ENCODE measurements at places on chromosomes 11 and 22.

DNA sequence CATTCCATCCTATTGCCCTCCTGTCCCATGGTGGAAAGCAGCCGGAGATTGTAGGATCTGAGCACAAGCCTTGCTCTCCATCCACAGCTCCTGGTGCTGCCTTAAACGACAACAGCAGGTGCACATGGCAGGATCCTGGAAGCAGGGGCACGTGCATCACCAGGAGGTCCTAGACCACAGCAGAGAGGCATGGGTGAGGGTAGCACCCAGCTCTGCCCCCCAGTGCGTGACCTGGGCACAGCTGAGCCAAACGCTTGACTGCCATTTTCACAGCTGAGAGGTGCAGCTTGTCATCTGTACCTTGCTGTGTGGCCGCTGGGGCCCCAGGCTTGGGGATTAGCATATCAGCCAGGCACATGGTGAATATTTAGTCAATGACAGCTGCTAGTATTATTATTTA lies 92.7 kb downstream of the NTM start:
- no peak for DNase-seq

DNA sequence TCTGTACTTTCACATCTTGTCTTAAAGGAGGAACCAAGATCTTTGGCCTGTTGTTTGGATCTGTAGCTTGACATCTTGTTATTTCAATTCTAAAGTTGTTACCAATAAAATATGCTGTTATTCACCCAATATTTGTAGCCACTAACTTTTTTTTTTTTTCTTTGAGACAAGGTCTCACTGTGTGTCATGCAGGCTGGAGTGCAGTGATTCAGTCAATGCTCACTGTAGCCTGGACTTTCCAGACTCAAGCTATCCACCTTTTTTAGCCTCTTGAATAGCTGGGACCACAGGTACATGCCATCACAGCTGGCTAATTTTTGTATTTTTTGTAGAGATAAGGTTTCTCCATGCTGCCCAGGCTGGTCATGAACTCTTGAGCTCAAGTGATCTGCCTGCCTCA lies 769.4 kb downstream of the DLG2 start:
- no peak for DNase-seq

- no peak for DNase-seq
Measured at GRCh38 chr11:74480688-74481417, 12.7 kb downstream of the LIPT2 start.

DNA sequence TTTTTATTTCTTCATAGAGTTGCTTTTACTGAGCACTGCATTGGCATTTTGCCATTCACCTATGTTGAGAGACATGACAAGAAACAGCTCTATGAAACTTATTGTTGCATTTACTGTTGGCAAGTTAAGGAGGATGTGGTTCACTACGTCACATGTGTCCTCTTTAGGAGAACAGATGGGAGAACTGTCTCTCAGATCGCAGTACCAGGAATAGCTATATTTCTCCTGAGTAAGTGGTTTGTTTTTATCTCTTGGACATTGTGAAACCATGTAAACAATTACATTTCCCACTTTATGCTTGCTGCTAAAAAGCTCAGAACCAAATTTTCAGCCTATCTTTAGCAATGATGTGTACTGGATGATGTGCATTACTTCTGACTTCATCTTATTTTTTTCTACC lies 34.8 kb upstream of the PSMA1 start:
- no peak for DNase-seq

GRCh38 chr22:22787151-22787550 lies 100.5 kb upstream of the IGLL5 start:
- DNase-seq, result no peak

- no peak for DNase-seq
Measured at GRCh38 chr22:43262990-43263644, 76.2 kb upstream of the TTLL12 start.

DNA sequence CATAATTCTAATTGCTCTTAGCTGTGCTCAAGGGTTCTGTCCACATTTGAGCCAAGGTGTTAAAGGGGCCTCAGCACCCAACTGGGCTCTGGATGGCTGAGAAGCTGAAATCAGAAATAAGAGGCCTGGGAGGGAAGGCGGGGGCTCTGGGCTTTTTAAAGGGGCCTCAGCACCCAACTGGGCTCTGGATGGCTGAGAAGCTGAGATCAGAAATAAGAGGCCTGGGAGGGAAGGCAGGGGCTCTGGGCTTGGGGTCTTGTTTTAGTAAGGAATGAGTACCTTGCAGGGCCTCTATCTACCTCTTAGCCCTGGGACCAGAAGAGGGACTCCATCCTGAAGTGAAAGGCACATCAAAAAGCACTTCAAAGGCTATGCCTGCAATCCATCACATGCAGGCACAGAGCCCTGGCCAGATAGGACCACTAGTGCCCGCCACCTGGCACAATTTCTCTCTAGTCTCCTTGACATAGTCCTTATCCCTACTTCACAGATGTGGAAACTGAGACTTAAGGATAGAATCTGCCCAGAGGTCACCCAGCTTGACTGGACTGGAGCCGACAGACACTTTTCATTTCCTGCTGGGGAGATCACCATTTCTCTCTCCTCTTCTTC lies 35.6 kb downstream of the DKK3 start:
- DNase-seq, result no peak

- no peak for DNase-seq
Measured at GRCh38 chr11:61785837-61786402, 6.5 kb downstream of the TMEM258 start.

DNA sequence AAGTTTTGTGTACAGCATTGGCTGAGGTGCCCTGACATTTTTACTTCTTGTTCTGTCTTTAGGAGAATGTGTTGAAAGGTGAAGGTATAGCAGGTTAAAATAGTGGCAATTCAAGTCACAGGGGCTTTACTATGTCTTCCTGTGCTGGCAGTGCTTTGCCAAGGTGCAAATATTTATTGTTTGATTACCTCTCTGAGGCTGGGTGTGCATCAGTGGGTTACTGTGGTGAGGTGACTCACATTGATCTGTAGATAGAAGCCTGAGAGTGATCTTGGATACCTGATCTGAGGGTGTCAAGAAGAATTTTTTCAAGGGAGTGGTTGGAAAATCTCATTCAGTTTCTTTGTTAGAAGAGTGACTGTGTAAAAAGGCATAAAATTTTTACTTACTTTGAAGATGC lies 90.0 kb downstream of the ARHGAP42 start:
- DNase-seq, result no peak

- DNase-seq, result no peak
Measured at GRCh38 chr11:86938900-86939880, 16.0 kb downstream of the FZD4 start.

DNA sequence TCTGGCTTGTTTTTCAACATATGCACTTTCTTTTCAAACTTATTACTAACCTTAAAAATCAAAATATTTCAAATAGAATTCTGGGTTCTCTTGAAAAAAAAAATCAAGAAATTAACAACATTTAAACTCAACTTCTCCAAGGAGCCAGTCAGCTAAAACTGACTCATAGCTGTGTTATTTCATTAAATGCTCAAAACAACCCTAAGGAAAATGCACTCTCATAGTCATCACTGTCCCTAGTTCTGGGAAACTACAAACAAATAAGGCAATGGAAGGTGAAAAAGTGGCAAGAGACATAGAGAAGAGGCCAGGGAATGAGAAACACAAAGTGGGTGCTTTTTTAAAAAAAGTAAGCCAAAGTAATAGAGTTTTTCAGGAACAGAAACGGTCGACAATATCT lies 4.1 kb upstream of the ARHGAP20 start:
- DNase-seq, result no peak

All from stimulated activated CD4-positive, alpha-beta T cell treated with anti-CD3 and anti-CD28 coated beads, TNF-alpha, amount 100 ng/mL, for 1 hour (primary cell).